ENCODE measurements at places on chromosomes 16 and 17.
A peak's percentile ranks its signal among the peaks of the same experiment; 100 is the strongest.

GRCh38 chr16:53949715-53950410 is 245.9 kb downstream of the FTO start:
- DNase-seq = no peak

- DNase-seq = peak; percentile 12
Observed at GRCh38 chr16:88619859-88620815, 18.2 kb upstream of the IL17C start.

DNA sequence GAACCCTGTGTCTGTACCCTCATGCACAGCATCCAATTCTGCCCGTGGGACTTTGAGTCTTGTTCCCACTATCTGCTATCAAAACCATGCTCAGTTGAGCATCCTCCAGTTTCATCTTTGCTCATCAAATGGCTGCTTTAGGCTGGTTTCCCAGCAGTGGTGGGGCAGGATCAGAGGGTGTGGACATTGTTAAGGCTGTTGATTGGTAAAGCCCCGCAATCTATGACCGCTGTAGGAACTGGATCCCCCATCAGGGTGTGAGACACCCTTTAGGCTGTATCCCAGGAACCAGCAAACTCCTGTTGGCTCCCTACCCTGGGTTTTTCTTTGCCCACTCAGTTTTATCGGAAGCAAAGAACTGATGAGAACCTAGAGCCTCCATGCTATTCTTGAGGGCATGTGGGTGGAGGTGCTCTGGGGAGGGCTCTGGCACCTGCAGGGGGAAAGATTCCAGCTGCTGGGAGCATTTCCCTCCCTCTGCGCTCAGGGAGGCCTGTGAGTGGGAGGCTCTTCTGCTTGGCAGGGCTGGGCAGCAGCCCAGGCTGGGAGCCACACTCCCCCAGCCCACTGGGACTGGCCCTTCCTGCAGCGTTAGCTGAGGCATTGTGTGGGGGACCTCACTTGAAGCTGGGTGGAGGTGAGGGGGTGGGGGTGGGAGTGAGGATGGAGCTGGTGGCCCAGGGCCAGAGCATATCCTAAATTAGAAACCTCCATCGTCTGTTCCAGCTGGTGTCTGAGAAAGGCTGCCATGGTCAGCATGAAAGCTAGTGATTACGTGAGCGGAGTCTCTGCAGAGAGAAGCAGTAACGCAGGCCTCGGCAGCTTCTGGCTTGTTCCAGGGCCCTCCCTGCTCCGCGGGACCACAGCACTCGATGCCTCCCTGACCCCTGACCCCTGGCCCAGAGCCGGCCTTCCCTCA is 160.6 kb downstream of the IRF8 start:
- DNase-seq = no peak

GRCh38 chr17:28533091-28533807 is 19.2 kb downstream of the UNC119 start:
- DNase-seq = no peak

DNA sequence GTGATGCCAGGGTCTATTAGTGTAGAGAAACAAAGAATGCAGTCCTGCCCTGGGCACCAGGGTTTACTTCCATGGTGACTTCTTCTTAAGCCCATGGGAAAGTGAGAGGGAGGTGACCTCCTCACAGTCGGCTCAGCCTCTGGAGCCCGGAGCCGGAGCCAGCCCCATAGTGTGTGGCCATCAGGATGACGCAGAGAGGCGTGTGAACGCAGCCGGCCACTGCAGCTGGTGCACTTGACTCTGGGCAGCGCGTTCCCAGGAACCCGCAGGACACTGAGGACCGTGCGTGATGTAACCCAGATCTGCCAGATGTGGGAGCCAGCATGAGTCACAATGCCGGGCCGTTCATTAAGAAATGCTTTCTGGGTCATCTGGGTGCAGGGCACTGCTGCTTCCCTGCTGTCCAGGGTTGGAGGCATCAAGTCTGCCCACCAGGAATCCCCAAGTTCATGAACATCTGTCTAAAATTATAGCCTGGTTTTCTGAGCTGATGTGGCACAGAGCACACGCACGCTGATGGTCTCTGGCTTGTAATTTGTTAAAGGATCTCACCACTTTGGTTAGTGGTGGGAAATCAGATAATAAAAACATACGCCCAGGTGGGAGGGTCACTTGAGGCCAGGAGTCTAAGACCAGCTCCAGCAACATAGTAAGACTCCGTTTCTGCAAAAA is 114.1 kb downstream of the PITPNC1 start:
- peak; percentile 100 for DNase-seq

- DNase-seq = no peak
Observed at GRCh38 chr17:81550830-81551457, 1.2 kb downstream of the FAAP100 start.

DNA sequence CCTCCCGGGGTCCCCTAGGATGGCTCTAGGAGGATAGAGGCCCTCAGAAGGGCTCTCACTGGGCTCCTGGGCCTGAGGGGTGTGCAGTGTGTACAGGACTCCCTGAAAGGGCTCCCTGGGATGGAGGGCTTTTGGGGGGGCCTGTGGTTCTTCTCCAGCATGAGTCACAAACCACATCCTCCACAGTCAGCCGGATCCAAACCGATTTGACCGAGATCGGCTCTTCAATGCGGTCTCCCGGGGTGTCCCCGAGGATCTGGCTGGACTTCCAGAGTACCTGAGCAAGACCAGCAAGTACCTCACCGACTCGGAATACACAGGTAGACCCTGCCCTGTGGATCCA is 4.5 kb downstream of the TRPV2 start:
- peak; percentile 87 for DNase-seq

- no peak for DNase-seq
Observed at GRCh38 chr16:19172098-19172780, 4.2 kb downstream of the SYT17 start.

DNA sequence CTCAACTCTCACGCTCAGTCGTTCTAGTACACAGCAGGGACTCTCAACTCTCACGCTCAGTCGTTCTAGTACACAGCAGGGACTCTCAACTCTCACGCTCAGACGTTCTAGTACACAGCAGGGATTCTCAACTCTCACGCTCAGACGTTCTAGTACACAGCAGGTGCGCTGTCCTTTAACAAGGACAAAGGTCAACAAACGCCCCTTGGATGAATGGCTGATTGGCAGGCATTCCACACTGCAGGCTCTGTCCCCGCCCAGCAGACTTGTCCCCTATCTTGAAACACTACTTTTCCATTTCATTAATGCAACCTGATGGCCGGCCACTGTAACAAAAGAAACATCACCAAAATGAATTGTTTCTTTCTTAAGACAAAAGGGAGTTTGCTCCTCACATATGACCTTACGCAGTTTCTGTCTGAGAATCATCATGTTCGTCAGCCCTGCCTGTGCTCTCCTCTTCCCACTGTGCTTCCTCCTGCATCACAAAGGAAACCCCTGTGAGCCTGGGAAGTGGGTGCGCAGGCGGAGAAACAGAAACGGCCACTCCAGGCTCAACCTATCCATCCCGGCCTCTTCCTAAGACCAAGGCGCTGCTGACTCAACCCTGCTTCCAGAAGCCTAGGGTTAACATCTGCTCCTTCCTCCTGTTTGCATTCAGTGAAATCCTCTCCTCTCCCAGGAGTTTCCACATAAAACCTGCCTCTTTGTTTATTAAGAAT is 59.8 kb downstream of the ANKRD11 start:
- DNase-seq = no peak

GRCh38 chr17:11705111-11705510 is 106.8 kb downstream of the DNAH9 start:
- DNase-seq = no peak

- DNase-seq = peak; percentile 35
Observed at GRCh38 chr16:27444015-27444414, 42.0 kb downstream of the IL21R start.

GRCh38 chr16:65510850-65511249 is 389.0 kb upstream of the CDH11 start:
- DNase-seq = no peak
